GOT3 (cell line): ENCODE measurements at places on chromosomes 11 and 22.

DNA sequence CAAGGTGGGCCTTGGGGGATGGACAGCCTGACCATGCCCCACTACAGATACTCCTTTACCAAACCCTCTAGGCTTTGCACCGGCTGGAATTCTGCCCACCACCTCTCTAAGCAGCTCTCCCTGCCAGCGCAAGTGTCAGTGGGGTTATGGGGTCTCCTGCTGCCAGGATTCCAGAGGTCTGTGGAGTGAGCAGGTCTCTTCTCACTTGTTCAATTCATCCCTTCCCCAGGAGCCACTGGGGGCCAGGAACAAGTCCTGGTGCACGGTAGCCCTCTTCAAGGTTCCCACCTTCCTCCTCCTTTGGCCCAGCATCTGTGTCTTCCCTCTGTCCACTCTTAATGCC, 30.5 kb downstream of the CCDC15 start:
- no peak for DNase-seq

DNA sequence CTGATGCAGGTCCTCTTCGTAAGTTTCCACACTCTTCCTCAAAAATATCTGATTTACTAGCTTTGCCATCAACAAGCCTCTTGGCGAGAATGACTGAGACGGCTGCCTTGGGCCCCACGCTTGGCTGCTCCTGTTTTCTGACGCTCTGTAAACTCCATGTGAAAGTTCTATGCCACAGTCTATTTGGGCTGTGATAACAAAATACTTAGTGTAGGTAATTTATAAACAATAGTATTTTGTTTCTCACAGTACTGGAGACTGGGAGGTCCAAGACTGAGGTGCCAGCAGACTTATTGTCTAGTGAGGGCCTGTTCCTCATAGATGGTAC, 123.2 kb upstream of the SORL1-AS1 start:
- DNase-seq: no peak

DNA sequence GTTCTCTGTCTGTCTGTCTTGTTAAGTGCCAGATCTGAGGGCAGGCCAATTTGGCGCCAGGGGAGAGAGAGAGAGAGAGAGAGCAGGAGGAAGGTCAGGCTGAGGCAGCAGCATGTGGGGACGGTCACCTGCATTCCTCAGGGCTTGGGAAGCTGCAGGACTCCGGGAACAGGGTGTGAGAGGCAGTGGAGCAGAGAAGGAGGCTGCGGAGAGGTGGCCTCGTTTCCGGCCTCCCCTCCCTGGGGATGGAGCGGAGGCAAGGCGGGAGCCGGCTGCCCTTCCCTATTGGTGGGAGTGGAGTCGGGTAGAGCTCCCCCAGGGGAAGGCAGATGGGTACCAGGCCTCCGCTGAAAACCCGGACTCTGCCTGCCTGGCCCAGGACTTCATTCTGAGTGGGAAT, 9.7 kb downstream of the CLMP start:
- no peak for DNase-seq

GRCh38 chr22:40524392-40525249, 111.9 kb downstream of the MRTFA start:
- DNase-seq: no peak

GRCh38 chr22:37559901-37560607, at the start of gene CDC42EP1:
CDC42EP1 (plus strand) TSS chr22:37560480; CDS start chr22:37566350, 5,870 bp downstream.
- DNase-seq: no peak

- no peak for DNase-seq
Measured at GRCh38 chr11:64833509-64833908, 10.9 kb downstream of the CDC42BPG start.

DNA sequence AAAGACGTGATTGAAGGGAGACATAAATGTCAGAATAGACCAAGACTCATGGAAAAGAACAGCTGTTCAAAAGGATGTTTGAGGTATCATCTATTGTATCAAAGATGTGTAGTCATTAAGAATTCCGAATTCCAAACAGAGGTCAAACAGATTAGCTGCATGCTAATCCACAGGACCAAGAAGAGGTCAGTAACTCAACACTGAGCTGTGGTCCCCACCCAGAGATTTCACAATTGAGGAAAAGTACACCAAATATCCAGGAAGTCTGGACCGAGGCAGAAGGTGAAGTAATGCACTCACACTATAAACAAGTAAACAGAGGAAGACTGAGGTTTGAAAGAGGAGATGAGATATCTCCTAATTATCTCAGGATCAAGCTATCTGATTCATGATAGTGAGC, 29.6 kb upstream of the OR5P2 start:
- DNase-seq: no peak

- DNase-seq: no peak
Measured at GRCh38 chr22:36894266-36894665, 19.2 kb upstream of the CSF2RB start.

DNA sequence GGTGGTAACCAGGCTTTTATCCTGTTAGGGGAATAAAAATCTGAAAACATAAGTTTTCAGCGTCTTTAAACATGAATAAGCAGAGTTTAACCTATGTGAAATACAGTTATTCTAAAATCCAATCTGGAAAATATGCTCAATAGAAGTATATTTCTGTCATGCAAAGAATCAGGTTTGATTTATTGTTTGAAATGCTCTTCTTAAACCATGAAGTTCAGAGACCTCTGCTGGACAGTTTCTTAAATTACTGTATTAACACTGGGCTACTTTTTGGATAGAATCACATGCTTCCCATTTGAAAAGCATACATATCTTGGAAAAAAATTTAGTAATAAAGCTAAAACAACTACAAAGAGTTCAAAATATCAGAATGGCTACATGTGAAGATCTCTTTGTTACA, 25.4 kb downstream of the APIP start:
- DNase-seq: no peak

DNA sequence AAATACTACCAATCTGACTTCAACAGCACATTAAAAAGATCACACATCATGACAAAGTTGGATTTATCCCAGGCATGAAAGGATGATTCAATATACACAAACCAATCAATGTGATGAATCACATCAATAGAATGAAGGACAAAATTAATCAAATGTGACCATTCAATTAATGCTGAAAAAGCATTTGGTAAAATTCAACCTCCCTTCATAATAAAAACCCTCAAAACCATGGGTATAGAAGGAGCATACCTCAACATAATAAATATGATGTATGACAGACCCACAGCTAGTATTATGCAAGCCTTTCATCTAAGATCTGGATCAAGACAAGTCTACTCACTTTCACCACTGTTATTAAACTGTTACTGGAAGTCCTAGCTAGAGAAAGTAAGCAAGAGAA, 921.7 kb upstream of the RAG2 start:
- no peak for DNase-seq

DNA sequence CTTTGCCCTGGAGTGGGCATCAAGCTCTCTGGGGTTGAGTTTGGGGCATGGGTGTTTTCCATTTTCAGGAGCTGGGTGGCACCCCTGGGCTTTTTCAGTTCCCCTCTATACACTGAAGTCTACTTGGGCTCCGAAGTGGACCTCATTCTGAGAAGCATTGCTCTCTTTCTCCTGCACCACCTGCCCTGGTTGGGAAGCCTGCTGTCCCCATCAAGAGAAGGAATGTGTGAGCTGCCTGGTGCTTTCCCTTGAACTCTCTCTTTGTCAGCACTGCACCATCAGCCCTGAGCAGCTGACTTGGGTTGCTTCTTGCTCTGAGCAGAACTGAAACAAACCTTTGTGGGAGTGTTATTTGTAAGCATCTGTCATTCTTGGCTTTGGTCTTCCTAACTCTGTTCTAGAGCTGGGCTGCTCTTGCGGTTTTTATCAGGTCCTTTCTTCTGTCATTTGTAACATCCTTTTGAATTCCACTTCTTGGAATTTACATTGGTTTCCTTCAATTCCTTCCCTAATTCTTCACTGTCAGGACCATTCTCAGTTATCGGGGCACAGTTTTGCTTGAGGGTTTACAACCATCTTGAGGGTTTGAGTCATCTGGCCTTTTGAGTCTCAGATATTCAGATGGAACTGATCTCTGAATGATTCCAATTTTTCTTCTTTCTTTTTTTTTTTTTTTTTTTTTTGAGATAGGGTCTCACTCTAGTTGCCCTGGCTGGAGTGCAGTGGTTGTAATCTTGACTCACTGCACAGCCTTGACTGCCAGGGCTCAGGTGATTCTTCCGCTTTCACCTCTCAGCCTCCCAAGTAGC, 20.5 kb downstream of the UBE2L3 start:
- no peak for DNase-seq

DNA sequence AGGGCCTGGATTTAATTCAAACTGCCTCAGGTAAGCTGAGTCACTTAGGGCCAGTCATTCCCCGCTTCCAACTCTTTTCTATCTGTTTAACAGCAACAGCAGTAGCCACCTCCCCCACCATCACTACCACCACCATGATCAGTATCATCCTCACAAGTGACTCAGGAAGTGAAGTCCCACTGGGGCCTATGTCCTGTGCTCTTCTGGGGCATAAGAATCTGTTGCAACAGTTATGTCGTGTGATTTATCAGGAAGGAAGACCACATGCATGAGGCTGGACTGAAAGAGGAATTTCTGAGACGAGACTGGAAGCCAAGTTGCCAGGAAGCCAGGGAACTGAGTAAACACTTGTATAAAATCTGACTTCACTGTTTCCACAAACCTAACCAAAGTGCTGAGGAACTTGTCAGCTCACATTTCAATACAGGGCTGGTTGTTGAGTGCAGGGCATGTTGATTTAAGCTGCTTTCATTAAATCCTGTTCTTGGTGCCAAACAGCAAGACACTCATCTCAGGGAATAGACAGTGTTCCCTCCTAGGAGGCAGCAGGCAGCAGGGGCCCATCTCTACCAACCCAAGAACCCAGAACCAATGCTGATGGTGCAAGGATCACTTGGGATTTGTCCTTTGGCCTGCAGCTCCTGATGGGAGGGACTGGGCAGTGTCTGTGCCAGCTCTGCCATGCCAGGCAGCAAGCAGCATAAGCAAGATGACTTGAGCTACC, 226.7 kb upstream of the NARS2 start:
- DNase-seq: no peak

DNA sequence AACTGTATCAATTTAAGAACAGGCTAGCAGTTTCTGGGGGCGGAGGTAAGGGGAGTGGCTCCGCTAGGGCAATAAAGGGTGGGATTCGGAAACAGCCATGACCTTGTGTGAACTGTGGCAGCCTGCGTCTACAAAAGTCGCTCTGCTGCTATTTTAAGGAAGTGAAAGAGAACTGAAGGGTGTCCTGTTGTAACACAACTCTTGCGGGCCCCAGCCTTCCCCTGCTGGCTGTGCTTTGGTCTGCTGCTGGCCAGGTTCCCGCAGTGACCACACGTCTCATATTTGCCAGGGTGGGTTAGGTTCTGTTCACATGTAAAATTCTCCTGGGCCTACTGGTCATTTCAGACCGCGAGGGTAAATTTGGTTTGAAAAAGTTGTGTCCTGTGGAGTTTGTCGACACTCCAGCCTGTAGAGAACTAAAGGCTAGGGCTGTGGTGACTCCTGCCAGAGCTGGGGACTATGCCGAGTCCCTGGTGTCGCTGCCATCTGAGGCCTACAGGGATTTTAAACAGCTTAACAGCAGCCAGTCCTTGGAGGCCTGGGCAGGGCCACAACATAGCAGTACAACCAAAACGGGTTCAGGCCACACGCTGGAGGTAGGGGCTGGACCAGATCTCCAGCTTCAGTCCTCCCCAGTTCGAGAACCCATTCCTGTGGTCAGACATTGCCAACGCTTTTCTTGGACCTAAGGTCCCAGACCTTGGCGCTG, 1.1 kb upstream of the PPFIBP2 start:
- no peak for DNase-seq

DNA sequence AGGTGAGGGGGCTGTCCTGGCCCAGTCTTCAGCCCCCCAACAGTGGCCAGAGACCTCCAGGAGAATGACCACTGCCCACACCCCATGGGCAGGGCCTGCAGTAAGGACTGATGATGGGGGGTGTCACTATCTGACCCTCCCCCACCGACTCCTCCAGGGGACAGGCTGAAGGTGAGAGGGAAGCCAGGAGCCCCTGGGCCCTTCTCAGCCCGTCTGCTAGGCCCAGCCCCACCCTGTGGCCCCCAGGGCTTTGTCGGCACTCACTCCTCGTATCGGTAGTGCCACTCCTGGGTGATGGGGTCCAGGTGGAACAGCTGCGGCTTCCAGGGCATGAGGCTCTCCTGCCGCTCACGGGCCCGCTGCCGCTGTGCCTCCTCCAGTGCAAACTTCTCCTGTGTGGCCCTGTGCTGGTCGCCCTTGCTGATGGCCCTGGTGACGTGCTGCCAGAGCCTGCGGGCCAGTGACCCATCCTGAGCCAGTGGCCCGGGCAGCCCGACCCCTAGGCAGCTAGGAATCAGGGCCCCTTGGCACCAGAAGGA, 35.4 kb upstream of the CARS1 start:
- no peak for DNase-seq
